ENCODE measurements at places on chromosomes 5 and 9. TPM values are rescaled to one million over a fixed set of nuclear protein-coding genes. Genes with fewer than 3 reads are reported as not detected.

The IL7R gene
- total RNA-seq: 67.9 TPM

The NKD2 gene
- under 0.01 TPM for total RNA-seq

The URM1 gene
- 28.6 TPM for total RNA-seq

The MYOZ3 gene
- 0.77 TPM for total RNA-seq

The MEGF10 gene
- under 0.01 TPM for total RNA-seq

The ACER2 gene
- 4.5 TPM for total RNA-seq

The NR2F1 gene
- 90.8 TPM for total RNA-seq
